ENCODE measurements at places on chromosomes 4 and X. TPM values are rescaled to one million over a fixed set of nuclear protein-coding genes. Genes with fewer than 3 reads are reported as not detected.

DNA sequence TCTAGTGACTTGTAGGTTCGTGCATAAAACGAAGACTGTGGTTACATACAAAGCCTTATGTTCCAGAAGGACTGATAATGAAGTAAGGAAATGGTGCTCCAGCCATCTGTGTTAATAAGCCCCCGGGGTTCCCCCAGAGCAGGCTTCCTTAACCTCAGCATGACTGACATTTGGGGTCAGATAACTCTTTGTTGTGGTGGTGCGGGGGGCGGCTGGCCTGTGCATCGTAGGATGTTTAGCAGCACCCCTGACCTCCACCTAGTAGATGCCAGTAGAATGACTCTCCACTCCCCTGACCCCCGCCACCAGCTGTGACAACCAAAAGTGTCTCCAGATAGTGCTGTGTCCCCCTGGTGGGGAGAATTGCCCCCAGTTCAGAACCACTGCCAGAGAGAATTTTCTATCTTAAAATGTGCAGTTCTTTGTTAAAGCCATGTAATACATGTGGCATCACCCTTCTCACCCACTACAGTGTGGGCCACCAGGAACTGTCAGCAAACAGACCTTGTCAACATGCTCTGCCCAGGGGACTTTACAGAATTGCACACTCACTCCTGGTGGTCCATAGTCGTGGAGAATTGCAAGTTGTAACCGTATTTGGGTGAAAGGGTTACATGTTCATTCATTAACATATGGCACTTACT is 7.5 kb downstream of the SH3KBP1 start:
- DNase-seq, result no peak

- no peak for DNase-seq
These were observed 245.2 kb upstream of the SMIM31 start for GRCh38 chr4:164508771-164509170.

GRCh38 chrX:87846956-87847355 is 329.4 kb downstream of the KLHL4 start:
- no peak for DNase-seq

DNA sequence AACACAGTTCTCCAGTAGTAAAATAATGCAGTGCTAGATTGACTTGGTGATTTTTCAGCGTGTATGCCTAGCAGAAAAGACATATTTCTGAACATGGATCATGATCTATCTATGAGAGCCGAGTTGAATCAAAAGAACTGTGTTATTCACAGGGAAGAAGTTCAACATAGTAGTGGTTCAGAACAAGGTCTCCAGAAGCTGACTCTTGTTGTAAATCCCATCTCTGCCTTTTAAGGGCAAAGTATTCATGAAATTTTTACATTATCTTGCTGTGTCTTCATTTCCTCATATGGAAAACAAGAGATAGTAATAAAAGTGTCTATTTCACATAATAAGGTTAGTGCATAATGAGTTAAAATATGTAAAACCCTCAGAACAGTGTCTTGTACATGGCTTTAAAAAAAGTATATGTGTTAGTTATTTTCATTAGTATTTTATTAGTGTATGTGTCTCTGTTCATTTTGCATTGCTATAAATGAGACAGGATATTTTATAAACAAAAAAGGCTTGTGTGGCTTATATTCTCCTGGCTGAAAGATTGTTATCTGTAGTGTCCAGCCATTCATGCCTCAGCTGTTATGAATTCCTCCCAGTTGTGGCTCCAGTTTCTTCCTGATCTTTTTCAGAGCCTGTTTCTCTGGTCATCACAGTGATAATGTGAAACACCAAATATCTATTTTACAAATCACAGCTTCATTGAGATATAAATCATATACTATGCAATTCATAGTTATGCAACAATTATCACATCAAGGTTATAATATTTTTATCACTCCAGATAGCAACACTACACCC is 1351.2 kb downstream of the STIM2 start:
- no peak for DNase-seq

AREG gene
- 1.4 TPM for total RNA-seq

GRCh38 chrX:124820738-124821137 is 474.4 kb downstream of the SH2D1A start:
- no peak for DNase-seq

MAGEE2 gene
- not detected for total RNA-seq

GRCh38 chrX:136714626-136715599 is 65.8 kb downstream of the ARHGEF6 start:
- DNase-seq, result no peak
